ENCODE measurements at places on chromosomes 16 and 17.

DNA sequence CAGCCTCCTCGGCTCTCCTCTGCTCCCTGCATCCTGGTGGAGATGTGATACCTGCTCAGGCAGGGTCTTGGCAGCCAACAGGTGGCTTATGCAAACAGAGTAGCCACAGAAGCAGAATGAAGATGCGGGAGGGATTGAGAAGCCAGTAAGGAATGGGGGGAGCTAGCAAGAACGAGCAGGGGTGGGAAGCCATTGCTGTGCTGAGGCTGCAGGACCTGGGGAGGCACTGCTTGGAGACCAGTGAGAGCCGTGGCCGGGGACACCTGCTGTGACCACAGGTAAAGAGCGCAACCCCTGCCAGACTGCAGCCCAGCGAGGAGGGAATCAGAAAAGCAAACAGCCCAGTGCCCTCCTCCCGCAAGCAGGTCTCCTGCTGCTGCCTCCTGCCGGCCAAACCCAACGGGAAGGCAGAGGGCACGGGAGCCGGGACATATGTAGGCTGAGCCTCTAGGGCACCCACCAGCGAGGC is 14.7 kb downstream of the AIPL1 start:
- no peak for DNase-seq

DNA sequence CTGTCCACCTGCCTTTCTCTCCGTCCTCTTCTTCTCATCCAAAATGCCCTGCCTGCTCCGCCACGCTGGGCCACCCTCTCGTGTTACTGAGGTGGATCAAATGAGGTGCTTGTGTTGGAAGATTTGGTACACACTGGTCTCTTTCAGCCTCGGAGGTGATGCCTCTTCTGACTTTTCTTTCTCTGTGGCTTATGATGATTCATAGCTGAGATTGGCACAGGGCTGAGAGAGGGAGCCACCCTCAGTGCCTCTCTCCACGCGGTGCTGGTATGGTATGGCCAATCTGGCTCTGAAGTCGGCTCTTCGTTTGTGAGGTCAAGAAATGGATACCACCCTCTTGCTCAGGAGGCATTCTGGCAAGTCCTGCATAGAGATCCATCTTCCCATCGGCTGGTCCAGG is 82.4 kb downstream of the PLCG2 start:
- no peak for DNase-seq

DNA sequence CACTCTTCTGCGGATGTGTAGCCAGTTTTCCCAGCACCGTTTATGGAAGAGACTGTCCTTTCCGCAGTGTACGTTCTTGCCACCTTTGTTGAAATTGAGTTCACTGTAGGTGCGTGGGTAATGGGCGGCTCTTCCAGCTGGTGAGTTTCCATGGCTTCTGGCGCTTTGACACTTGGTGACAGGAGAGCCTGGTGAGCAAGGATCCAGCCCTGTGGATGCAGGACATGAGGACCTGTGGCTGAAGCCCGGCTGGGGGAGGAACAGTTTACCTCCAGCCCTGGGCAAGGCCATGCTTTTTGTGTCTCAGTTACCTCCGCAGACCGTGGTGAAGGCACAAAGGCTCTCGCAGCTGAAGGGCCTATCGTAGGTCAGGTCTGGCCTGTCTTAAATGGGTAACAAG is 166.5 kb downstream of the LAT start:
- DNase-seq, result no peak

- DNase-seq, result no peak
Observed at GRCh38 chr16:55552621-55553020, 13.9 kb upstream of the CAPNS2 start.

GRCh38 chr17:7712111-7712771 is 5.3 kb upstream of the DNAH2 start:
- DNase-seq, result no peak

- DNase-seq, result no peak
Observed at GRCh38 chr16:89346869-89347268, 129.4 kb downstream of the ZNF778 start.

- DNase-seq, result no peak
Observed at GRCh38 chr16:30775131-30775391, 11.9 kb downstream of the ZNF629 start.

GRCh38 chr16:2817340-2818271 is 569 bp downstream of the PRSS21 start:
- no peak for DNase-seq

- DNase-seq, result no peak
Observed at GRCh38 chr17:72458301-72458700, 337.5 kb downstream of the SOX9 start.

- no peak for DNase-seq
Observed at GRCh38 chr16:17657045-17657444, 186.3 kb upstream of the XYLT1 start.

DNA sequence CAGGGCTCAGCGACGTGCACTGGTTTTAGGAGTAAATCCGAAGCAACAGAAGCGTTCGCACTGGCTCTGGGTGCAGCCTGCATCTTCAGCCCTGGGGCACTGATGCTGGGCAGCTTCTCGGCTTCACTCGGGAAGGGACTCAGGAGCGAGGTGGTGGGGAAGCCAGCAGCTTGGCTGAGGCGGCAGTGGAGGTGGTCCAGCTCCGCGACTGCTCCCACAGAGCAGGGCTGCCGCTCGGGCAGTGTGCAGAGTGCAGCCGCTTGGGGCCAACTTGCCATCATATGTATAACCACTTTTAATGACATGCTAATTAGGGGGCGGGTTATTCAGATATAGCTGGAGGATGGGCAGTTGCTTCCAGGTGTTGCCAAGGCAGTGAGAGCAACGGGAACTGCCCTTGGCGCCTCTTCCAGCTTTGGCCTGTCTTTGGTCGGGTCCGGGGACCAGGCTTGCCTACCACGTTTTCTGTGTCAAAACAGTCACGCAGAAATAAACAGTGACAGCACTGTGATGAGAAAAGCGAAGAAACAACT is 26.7 kb downstream of the METRNL start:
- no peak for DNase-seq

DNA sequence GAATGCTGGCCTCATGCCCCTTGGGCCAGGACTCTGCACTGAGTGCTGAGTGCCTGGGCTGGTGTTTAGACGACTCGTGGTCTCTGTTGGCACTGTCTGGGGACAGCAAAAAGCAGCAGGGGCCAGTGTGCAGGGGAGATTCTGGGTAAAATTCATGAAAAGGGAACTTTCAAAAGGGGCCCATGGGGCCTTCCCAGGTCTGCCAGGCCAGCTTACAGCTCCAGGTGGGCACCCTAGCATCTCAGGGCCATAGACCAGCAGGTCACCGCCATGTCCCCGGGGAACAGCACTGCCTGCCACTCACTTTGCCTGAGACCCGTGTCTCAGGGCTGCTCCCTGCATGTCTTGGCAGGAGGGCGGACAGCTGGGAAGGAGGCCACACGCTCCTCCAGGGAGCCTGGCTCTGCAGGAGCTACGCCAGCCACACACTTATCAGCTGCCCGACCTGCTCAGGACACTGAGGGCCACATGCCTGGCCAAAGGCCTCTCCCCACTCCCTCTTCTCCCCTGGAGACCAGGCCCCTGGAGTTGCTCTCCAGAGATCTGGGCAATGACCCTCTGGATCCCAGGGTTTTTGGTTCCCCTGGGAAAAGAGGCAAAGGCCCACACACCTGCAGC is 8.8 kb upstream of the FASN start:
- DNase-seq, result no peak

GRCh38 chr16:88966986-88967829 is 9.8 kb downstream of the CBFA2T3 start:
- no peak for DNase-seq

- DNase-seq, result no peak
Observed at GRCh38 chr17:352421-353212, at the start of gene RPH3AL. Gene RPH3AL, minus strand, starts transcription at chr17:352807. Its CDS starts 25,264 bp downstream, at chr17:327543.

- DNase-seq, result no peak
Observed at GRCh38 chr16:29951625-29952365, 10.1 kb upstream of the TMEM219 start.

- no peak for DNase-seq
Observed at GRCh38 chr17:81558941-81559806, 7.0 kb upstream of the FAAP100 start.

GRCh38 chr16:58464047-58464915 is 35.7 kb upstream of the NDRG4 start:
- DNase-seq, result no peak

DNA sequence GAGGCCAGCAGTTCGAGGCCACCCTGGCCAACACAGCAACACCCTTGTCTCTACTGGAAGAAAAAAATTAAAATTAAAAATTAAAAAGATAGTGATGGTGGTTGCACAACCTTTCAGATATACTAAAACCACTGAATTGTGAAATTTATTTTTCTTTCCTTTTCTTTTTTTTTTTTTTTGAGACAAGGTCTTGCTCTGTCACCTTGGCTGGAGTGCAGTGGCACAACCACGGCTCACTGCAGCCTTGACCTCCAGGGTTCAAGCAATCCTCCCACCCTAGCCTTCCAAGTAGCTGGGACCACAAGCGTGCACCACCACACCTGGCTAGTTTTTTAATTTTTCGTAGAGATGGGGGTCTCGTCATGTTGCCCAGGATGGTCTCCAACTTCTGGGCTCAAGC is 254.4 kb downstream of the SLC39A11 start:
- no peak for DNase-seq

DNA sequence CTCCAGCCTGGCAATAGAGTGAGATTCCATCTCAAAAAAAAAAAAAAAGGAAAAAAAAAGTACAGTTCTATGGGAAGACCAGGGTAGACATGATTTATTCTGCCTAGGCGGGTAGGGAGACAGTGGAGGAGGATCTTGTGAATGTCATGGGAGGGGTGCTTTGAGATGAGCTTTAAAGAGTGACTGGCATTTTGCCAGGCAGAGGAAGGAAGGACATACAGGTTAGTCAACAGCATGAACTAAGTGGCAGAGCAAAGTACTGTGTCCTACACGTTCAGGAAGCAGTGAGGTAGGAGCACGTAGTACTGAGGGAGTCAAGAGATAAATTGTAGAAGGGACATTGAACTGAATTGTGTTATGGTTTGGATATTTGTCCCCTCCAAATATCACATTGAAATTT is 451.5 kb downstream of the TOX3 start:
- DNase-seq, result no peak

GRCh38 chr17:51165680-51166197 is 472 bp upstream of the NME2 start:
- DNase-seq, result no peak

DNA sequence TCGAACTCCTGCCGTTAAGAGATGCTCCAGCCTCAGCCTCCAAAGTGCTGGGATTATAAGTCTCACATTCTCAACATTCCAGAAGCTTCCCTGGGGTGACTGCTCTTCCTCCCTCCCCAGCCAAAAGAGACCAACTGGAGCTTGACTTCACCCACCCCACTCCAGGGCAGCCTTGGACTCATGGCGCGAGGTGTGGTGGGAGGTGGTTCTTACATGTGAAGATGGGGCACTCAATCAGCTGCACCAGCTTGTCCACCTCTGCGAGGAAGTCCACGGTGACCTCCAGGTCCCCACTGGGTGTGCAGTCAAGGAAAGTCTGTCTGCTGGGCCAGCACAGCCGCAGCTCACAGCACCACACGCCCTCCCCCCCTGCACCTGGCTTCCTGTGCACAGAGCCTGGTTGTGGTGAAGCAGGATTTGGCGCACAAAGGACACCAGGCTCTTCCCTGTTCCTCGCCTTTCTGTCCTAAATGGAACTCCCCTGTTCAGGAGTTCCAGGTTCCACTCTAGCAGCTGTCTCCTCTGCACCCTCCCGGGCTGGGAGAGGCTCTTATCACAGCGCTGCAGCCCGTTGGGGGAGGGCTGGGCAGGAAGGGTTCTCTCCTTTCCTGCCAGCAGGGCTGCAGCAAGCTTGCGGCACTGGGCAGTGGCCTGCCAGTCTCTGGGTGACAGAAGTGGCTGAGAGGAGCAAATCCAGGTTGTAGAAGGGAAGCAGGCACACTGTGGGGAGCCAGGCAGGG is 9.6 kb upstream of the MTSS2 start:
- DNase-seq, result no peak
